ENCODE measurements at places on chromosomes 5 and 9.

DNA sequence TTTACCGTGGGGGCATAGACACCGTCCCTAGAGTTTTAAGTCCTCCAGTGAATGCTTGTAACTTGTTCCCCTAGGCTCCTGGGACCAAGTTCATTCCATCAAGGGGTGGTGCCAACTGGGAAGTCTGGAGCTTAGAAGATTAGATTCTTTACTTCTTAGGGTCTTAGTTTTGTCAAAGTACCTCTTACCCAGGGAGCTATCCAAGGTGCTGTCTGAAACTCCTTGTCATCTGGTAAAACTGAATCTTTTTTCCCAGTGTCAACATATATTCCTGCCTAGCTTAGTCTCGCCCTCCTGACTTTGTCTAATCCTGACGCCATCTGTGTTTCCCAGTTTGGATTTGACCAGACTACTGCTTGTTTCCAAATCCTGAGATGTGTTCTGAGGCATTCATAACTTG lies 41.6 kb downstream of the MAMDC2 start:
- peak; percentile 23 for DNase-seq

DNA sequence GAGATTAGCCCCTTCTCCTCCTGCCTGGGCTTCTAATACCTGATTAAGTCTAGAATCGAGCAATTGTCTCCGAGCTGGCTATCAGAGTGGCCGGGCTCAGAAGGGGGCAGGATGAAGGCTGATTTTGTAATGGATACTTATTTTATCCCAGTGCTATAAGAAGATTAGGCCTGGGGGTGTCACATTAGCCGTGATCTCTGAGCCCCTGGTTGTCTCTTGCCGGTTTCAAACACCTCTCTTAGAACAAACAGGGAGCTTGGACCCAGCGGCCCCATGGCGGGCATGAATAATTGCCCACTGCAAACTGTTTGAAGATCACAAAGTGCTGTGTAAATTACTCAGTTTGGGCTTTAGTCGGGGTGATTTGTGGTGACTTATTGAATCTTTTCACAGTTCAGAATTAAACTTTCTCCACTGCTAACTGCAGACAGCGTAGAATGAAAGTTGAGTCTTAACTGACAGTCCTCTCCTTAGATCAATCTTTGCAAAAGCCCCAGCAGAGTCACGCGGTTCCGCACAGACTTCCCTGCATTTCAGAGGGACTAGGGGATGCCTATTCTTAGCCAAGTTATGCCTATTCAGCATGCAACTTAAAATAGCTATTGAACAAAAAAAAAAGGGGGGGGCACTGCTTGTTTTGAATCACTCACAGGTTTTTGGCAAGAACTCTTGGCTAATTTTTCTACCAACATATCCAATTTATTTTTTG lies 200.6 kb upstream of the IRX1 start:
- DNase-seq: no peak

- peak; percentile 49 for DNase-seq
Observed at GRCh38 chr5:96936431-96937320, 796 bp downstream of the LNPEP start.

GRCh38 chr5:97231025-97231636 lies 48.1 kb upstream of the RIOK2 start:
- peak; percentile 57 for DNase-seq

DNA sequence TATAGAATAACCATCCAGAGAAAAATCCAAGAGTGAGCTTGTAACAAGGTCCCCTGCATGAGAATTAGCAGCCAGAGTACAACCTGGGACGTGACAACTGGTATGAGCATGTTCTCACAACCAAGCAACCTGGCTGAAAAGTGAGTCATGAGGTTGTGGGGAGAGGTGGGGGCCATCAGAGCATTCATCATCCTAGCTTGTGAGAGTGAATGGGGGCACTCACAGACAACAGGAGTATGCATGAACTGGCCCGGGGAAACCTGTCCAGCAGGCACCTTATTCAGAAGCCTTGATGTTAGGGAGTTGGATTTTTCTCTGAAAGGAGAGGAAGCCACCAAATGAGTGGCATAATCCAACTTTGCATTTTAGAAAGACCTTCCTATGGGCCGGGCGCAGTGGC lies 113.0 kb downstream of the FRMD3 start:
- DNase-seq: no peak

- DNase-seq: no peak
Observed at GRCh38 chr9:124020520-124021384, 9.2 kb downstream of the LHX2 start.

GRCh38 chr5:50874306-50875001 lies 208.0 kb downstream of the PARP8 start:
- peak; percentile 83 for DNase-seq

DNA sequence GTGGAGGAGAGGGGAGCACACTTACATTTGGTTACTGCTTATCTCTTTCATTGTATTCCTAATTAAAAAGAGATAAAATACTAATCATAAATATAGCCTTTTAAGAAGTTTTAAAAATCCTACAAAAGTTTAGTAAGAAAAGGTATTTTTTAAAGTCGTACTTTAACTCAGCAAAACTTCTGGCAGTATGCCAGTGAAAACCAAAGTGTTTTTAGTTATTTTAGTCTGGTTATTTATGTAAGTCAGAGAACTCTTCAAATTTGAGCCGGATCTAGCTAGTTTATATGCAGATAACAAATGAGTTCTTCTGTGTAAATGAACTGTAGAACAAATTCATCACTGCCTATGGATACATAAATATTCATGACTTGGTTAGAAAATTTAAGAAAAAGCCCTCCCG lies 36.5 kb upstream of the ANKDD1B start:
- no peak for DNase-seq

- DNase-seq: no peak
Observed at GRCh38 chr9:108545436-108545835, 310.4 kb downstream of the ACTL7B start.

GRCh38 chr9:23728736-23729135 lies 97.3 kb downstream of the ELAVL2 start:
- no peak for DNase-seq

DNA sequence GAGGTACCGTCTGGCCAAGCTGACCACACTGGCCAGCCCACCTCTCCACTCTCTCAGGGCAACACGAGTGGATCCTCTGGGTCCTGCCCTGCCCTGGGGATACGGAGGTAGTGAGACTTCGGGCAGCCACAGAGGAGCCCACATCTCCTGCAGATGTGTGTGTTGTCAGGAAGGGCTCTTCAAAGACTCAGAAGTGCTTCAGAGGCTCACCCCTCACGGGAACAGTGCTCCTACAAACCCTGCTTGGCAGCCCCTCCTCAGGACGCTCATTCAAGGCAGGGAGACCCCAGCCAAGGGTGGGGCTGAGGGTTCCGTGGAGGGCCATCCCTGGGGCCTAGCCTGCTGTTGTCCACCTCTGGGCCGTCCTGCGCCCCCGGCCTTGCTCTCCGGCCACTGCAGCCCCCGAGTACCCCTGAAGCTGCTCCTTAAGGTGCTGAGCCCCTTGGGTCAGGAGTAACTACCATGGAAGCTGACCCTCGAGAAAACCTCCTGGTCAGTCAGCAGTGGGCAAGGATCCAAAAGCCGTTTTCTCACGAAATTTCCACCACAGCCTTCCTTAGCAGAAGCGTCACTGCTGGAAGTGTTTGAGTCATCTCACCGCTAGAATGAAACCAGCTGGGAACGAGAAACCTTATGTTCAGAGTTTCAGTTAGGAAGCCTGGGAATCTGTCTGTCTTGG lies 23.2 kb upstream of the LRRC14B start:
- DNase-seq: no peak

GRCh38 chr9:127204771-127205470 lies 59.7 kb upstream of the GARNL3 start:
- DNase-seq: peak; percentile 30
